ENCODE measurements at places on chromosomes 13 and 19.

DNA sequence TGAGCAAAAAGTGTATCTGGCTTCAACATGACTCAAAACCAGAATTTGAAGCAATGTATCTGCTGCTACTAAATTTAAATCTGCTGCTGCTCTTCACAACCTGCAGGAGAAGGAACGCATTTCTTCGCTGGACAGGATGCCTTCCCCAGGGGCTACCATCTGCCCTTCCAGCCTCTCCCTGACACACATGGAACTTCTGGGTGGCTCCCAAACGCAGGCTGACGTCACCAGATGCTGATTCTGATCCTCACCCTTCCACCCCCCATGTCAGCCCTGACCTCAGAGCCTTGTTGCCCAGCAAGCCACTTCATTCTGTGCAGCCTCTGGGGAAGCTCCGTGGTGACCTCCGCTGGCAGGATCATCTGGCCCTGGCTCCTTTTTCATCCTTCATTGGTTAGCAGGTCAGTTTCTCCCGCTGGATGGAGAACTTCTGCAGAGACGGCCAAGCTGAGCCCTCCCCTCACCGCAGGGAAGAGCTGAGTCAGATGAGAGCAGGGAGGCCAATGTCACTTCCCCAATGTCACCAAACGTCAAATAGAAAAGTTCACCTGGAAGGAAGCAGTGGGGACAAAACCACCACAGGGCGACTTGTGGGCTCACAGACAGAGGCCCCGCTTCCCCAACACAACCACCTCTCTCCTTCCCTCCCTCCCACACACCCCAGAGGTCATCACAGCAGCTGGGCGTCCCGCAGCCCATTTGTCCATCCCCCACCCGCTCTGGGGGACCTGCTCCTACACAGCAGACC lies 14.0 kb upstream of the RAB20 start:
- DNase-seq, result no peak

- DNase-seq, result no peak
These were observed 26.2 kb downstream of the ELF1 start for GRCh38 chr13:40992678-40993518.

- DNase-seq, result no peak
These were observed 757 bp downstream of the WIZ start for GRCh38 chr19:15448778-15449619.

DNA sequence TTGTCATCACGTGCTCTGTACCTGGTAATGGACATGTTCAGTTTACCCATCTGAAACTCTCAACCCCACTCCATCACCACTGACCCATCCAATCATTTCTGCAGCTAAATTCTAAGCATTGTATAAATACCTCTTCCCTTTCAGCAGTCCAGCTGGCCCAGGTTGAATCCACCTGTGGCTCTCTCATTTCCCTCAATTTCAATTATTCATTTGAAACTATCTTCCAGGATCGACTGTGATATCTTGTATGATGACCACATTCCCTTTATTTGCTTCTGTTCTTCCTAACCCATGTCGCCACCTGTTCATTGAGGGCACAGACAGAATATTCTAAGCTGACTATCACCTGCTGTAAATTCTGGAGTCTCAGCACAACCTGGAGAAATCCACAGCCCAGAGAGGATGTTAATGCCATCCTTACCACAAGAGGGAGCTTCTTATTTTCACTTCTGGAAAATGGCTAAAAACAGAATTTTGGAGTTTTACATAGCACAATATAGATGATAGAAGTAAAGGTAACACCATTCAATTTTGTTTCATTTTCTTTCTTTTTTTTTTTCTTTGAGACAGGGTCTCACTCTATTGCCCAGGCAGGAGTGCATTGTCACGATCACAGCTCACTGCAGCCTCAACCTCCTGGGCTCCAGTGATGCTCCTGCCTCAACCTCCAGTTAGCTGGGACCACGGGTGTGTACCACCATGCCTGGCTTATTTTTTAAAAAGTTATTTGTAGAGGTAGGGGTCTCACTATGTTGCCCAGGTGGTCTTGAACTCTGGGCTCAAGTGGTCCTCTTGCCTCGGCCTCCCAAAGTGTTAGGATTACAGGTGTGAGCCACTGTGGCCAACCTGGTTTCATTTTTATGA lies 38.6 kb downstream of the ZNF823 start:
- no peak for DNase-seq
